ENCODE measurements at places on chromosomes 16 and 17.

DNA sequence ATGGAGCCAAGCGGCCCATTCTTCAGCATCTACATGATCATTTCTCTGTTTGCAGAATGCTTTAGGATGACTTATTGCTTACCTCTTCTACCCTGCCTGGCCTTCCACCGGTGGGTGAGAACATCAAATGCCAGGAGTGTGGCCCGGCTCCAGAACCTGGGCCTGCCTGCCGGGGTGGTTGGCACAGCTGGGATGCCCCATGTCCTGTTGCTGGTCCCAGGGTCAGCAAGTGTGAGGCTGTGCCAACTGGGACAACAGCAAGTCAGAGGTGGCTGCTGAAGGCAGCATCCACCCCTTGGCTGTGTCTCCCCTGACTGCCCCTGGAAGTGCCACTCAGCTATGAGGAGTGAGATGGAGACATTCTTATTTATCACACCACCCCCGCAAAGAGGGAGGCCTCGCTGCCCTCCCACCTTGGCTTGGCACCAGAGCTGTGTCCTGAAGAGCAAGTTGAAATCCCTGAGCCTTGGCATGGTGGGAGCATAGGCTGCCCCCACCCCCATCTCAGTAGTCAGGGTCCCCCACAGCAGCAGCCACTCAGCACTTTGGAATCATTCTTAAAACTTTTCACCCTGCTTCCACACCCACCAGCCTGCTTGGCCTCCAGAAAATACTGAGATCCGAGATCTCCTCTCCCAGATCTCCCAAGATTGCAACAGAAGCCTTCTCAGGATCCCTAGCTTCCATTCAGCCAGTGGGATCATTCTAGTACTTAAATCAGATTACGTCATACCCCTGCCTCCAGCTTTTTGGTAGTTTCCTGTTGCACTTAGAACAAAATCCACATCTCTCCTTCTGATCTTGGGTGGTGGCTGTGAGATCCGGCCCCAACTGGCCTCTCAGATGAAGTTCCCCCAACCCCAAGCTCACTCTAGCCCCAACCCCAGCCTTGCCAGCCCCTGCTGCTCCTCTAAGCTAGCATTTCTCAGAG lies 127.5 kb downstream of the SOCS1 start:
- DNase-seq: no peak

GRCh38 chr17:75723171-75723930 lies 2.1 kb downstream of the ITGB4 start:
- DNase-seq: no peak

GRCh38 chr16:48574140-48574539 lies 35.8 kb downstream of the N4BP1 start:
- DNase-seq: no peak

- no peak for DNase-seq
Observed at GRCh38 chr16:574021-574760, 4.4 kb downstream of the PIGQ start.

DNA sequence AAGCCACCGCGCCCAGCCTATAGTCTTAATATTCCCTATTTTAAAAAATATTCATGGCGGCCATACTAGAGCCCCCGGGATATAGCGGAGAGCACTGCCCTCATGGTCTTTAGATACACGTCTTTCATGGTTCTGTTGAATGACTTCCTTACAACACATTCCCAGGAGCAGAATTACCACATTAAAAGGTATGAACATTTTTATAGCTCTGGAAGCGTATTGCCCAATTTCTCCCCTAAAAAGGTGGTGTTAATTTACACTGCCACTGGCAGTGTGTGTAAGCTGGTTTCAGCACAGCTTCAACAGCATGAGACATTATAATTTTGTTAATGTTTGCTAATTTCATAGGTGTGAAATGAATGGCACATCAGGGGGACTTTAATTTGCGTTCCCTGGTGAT lies 19.0 kb downstream of the C17orf100 start:
- DNase-seq: no peak

DNA sequence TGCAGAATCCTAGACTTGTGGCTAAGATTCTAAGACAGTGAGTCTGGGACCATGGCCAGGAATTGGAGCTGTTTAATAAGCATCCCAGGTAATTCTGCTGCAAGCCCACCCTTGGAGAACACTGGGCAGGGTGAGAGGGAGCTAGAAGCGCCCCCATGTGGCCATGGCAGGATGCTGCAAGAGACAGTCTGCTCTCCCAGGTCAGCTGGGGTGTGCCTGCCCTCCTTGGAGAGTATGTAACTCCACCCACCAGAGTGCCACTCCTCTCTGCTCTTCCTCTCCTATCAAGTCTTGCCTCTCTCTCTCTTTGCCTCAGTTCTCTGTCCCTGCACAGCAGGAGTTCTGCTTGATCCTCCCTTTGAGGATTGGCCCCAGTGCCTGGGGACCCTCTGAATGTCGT lies 14.9 kb downstream of the RCVRN start:
- DNase-seq: no peak

DNA sequence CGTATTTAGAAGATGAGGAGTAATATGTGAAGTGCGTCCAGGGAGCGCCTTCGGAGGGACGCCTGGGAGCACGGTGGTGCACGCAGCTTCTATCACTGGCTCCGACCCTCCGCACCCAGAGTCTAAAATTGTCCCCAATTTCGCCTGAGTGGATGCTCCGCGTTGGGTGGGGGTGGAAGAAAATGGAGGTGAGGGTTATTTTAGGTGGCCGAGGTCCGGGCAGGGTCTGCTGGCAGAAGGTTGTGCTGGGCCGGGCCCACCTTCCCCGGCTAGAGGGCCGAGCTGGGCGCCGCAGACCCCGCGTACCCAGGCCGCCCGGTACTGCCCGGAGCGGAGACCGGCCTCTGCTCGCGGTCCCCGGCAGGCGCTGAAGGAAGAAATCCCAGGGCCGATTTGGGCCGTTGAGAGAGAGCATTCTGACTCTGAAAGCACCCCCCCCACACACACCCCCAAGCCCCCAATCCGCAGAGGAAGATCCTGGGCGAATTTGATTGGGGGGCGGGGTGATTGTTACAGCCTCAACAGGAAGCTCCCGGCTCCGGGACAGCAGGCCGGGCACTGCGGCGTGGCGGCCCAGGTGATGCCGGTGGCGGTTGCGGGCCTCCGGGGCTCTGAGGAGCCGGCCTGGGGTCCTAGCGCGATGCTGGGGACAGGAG lies 3.0 kb downstream of the BAHCC1 start:
- no peak for DNase-seq

DNA sequence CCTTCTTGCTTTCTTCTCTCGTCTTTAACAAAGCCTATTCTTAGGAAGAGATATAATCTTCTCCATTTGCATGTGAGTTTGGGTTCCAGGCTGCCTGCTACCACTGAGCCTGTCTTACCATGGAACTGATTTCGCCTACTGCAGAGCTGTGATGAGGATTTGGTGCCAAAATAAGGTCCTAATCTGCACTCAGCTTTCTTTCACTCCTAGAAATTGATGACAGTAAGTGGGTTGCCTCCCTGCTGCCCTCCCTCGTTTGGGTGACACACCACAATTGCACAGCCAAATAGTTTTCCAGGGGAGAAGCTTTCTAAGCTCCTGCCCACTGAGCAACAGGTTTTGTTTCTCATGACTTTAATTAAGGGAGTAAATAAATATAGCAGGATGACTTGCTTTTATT lies 25.1 kb upstream of the ASIC2 start:
- no peak for DNase-seq

DNA sequence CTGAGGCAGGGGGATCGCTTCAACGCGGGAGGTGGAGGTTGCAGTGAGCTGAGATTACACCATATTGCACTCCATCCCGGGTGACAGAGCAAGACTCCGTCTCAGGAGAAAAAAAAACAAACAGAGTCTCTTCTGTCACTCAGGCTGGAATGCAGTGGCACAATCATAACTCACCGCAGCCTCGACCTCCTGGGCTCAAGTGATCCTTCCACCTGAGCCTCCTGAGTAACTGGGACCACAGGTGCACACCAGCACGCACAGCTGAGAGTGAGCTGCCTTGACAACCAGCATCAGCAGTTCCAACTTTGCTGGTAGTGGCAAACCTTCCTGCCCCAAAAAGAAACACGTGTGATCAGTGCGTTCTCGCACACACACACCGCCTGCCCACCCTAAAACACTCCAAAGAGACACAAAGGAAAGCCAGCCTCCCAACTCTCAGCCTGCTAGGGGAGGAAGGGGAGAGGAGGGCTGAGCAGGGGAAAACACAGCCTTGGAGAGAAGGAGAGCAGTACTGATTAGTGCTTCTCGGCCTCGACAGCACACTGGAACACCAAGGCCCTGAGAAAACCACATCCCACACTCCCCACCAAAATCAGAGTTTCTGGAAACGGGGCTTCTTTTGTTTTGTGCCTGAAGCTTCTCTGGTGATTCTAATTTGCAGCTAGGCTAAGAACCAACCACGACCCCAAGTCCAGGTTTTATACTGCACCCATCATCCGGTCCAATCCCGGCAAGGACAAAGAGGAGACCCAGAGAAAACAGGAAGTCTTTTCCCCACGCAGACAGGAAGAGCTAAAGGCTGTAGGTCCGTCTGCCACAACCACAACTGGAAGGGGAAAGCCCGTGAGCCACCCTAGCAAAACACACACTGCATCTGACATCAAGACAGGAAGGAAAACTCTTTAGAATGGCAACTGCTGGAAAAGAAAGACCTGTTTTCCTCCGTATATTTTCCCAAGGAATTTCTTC lies 28.8 kb downstream of the ZCCHC14 start:
- DNase-seq: no peak

DNA sequence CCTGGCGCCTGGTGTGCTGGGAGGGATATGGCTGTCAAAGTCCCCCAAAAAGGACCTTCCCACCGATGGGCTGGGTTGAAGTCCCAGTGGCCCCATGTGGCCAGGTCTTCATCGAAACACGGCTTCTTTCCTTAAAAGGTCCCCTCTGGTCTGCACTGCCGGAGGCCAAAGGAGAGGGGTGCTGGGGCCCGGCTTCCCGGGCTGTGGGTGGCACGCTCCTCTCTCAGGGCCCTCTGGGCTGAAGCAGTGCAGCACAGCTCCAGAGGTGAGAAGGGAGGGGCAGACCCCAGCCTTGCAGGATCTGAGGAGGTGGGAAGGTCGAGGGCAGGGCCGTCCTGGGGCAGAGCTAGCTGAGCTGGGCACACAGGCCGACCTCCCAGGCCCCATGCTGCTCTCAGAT lies 6.7 kb downstream of the NPTX1 start:
- DNase-seq: no peak

Measured in stimulated activated CD8-positive, alpha-beta memory T cell treated with anti-CD3 and anti-CD28 coated beads, Interleukin-7, amount 100 ng/mL, for 48 hours (primary cell).